Fibroblast of pulmonary artery (primary cell): ENCODE measurements at places on chromosomes 7 and 10.

GRCh38 chr7:101122933-101123702 lies 3.8 kb upstream of the SERPINE1 start:
- DNase-seq = no peak

DNA sequence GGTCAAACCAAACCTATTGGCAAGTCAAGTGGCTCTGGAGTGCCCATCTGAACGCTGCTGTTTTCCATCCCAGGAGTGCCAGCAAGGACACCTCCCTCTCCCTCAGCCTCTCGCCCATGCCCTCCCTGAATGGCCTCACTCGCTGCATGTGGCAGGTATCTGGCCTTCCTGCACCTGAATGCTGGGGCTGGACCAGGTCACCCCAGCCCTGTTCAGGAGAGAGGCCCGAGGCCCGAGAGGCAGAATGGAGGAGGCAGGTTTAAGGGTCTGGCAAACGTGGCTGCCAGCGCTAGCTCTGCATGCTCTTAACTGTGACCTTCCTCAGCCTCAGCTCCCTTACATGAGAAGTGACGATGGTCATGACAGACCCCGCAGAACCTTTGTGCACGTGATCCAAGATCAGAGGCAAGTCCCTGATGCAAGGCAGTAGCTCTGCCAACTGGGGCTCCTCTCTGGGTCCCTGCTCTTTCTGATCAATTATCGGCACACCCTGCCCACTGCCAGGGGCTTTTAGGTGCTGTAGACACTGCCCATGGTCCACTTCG lies 295.7 kb upstream of the ZMIZ1 start:
- DNase-seq = no peak

DNA sequence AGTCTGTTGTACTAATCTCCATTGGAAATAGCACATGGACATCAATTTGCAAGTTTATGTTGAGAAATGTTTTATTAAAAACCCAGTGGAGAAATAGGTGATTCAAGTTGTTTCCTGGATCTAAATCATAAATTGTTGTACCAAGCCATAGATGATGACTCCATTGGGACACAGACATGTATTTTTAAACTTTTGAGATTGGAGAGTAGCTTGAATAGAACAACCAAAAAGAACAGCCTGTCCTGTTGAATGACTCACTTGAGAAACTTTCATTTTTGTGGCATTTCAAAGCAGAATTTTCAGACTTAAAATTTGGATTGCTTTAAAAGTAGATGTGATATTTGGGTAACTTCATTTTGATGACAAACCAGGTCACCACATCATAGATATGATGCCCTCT lies 197.5 kb downstream of the GPAM start:
- DNase-seq = no peak

DNA sequence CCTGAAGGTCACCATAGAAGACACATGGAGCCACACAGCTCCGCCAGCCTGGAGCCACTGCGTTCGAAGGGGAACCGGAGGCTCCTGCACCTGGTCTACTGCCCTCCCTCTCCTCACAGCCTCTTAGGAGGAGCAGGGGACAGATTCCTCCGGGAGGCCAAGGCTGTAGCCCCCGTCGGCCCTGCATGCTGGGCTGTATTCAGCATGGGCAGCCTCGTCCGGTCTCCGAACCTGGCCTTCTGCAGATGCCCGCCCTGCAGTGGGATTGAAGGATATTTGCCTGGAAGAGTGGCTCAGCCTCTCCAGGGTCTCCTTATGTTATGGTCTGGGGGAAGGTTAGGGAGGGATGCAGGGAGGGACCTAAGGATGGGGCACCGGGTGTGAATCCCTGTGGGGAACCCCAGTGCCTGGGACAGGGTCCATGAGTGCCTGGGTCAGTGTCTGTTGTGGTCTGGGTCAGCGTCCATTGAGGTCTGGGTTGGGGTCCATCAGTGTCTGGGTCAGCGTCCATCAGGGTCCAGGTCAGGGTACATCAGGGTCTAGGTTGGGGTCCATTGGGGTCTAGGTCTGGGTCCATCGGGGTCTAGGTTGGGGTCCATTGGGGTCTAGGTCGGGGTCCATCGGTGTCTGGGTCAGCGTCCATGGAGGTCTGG lies 13.0 kb upstream of the SCART1 start:
- DNase-seq = no peak

DNA sequence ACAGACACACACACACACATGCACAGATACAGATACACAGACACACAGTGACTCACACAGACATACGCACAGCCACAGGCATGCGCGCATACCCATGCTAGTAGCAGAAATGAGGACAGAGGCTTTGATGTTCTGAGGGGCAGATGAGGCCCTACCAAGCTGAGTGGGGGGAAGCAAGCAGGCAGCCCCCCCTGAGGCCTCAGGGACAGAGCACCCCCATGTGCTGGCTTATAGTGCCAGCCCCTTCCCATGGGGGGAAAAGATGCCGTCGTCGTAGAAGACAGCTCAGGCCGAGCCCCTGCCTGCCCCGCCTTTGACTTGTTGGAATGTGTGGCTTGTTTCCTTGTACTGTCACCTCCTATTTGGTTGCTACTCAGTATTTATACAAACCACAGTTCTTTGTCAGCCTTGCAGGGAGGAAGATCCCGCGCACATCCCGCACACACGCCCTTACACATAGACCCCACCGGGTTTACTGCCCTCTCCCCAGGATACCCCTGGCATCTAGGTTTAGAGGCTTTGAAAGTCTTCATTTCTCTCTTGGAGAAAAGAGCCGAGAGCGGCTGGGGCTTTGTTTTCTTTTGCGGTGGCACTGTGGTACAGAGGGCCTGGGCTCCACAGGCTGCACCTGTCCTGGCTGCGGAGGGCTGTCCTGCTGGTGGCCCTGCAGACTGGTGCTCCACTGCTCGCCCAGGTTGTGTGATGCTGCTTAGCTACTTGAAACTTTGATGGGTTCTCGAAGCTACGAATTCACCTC lies 112.5 kb downstream of the DOCK1 start:
- DNase-seq = no peak

- DNase-seq = no peak
Measured at GRCh38 chr7:123028339-123028738, 32.8 kb upstream of the TAS2R16 start.

GRCh38 chr10:116430288-116430687 lies 2.6 kb downstream of the PNLIPRP3 start:
- no peak for DNase-seq

DNA sequence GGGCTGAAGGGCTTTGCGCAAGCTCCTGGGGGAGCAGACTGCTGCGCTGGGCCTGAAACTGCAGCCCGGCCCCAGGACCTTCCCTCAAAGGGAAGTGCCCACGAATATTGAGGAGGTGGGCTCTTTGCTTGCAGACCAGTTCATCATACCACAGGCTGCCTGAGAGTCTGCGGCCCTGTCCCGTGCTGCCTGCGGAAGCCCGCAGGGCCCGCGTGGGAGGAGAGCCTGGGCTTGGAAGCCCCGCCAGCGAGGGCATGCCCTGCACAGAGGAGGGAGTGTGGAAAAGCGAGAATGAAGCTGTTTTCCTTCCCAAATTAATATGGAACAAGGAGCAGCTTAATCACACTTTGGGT lies 83.6 kb upstream of the MKI67 start:
- no peak for DNase-seq

DNA sequence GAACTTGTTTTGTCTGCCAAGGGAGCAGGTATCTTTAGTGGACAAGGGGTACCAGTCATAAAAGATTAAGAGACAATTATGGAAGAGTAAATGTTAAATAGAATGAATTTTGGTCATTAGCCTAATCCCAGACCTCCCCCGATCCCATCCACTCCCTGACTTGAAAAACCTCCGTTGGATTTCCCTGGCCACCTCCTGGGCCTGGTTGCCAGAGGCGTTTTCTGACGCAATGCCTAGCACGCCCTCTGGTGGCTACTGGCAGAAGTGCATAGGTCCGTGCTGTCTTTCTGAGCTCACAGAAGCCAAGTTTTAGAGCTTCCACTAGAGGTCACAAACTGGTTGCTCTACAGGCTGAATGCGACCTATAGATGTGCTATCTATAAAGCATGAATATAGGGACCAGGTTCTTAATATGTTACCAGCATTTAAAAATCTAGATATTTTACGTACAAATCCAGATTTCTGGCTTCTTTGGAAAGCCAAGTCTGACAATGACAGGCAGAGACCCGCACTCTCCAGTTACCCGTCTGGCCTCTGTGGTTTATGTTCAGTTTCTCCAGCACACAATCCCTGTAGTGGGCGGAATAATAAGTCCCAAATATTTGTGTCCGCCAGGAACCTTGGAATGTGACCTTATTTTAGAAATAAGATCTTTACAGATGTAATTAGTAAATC lies 39.8 kb downstream of the SPOCK2 start:
- peak; percentile 96 for DNase-seq

- DNase-seq = no peak
Measured at GRCh38 chr10:126525326-126525725, 137.0 kb upstream of the ADAM12 start.

DNA sequence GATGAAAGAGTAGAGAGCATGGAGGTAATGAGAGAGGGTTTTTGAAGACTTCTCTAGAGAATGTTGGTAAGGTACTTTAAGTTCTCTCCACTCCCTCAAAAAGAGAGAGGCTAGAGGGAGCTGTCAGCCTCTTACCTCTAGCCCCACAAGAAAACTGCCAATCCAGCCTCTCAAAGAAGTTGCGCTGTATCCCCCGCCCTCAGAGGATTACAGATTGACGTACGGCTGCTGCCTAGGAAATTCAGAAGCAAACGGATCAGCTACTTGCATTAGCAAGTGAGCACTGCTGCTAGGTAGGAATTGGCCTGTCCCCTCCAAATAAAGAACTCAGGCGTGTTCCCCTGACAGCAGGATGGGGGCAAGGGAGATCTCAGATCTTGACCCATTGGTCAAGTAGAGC lies 34.2 kb downstream of the TYW1B start:
- no peak for DNase-seq

DNA sequence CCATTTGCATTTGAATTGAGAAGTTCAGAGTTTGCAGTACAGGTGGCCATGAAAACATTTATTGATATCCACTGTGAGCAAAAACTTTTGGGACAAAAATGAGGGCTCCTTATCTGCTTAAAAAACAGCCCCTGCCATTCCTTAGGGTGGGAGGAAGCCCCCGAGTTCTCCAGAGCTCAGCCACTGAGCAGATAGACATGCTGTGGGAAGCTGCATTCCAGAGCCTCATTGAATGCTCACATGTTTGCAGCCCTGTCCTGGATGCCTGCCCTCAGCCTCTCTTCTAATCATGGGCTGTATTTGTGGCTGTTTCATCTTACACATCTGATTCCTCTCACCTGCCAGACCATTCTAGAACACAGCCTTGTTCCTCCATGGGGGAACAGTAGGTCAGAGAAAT lies 33.3 kb downstream of the PLPP4 start:
- DNase-seq = no peak

DNA sequence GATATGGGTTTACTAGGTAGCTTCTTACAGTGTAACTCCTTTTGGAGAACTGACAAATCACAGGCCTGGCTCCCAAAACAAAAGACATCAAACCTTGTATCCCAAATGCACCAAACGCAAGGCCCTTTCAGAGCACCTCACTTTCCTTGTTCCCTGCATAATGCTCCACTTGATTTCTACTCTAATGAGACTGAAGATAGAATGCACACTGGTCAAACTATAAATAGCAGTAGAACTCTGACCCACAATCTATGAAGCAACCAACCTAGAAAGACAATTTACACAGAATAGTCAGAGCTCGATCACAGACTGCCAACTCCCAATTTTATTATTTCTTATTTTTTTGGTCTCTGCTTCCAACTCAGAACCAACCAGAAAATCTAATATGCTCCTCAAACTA lies 214.4 kb downstream of the CACNA2D1 start:
- DNase-seq = no peak

- no peak for DNase-seq
Measured at GRCh38 chr7:154672659-154673415, 330.1 kb downstream of the PAXIP1 start.

GRCh38 chr7:109215341-109215740 lies 645.7 kb downstream of the DNAJB9 start:
- no peak for DNase-seq

DNA sequence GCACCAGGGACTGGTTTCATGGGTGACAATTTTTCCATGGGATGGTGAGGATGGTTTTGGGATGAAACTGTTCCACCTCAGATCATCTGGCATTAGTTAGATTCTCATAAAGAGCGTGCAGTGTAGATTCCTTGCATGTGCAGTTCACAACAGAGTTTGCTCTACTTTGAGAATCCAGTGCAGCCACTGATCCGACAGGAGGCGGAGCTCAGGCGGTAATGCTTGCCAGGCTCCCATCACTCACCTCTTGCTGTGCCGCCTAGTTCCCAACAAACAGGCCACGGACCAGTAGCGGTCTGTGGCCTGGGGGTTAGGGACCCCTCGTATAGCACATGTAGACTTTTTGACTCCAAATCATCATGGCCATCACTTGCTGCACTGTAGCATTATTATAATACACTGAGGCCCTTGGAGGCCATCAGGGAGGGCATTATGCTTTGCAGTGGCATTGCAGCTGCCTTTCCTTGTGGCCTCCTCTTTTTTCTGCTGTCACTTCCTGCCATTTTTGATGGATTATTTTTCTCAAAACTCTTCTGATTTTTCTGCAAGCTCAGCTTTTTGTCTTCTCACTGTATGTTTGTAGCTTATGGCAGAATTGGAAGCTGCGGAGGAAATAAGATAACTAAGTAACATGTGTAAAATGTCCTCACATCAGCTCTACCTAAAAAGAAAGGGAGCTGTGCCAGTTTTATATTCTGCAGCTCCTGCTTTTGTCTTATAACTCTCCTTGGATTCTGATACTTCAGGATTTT lies 18.5 kb downstream of the CSGALNACT2 start:
- DNase-seq = no peak

GRCh38 chr7:23476286-23477156 lies 6.2 kb upstream of the IGF2BP3 start:
- no peak for DNase-seq

- DNase-seq = peak; percentile 25
Measured at GRCh38 chr7:116802144-116802745, 60.1 kb upstream of the CAPZA2 start.

DNA sequence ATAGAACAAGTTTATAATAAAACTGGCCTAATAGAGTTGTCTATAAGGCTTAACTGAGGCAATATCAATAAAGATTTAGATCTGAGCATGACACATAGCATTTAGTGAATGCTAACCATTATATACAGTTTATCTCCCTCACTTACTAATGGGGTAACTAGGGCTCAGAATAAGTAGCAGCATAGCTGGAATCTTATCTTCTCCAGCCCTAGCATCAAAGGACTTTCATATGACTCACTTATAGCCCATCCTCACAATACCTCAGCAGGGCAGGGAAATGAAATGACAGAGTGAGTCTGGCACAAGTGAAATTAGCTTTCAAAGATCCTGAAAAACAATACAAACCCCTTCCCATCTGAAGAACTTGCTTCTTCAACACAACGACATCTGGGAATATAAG lies 362.9 kb downstream of the KIF20B start:
- DNase-seq = no peak
